ENCODE measurements at places on chromosomes 3 and 15.

DNA sequence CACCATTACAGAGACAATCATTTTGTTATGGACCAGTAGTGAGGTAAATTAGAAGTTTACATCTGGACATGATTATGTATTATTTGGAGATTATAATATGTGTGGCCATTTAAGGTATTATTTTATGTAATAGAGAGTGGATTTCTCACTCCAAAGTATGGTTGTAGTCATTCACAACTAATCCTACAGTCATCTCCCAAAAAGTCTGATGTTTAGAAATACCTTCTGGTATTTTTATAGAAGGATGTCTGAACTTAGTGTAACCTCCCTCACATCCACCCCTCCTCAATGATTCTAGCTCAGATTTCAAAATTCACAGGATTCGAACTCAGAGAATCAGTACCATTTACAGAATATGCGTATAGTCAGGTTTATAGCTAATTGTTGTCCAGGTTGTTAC is 346.6 kb upstream of the MEIS2 start:
- DNase-seq = no peak

GRCh38 chr3:124529826-124530571 is 200.3 kb upstream of the UMPS start:
- DNase-seq = no peak

GRCh38 chr3:14369675-14370669 is 32.4 kb upstream of the SLC6A6 start:
- DNase-seq = no peak

DNA sequence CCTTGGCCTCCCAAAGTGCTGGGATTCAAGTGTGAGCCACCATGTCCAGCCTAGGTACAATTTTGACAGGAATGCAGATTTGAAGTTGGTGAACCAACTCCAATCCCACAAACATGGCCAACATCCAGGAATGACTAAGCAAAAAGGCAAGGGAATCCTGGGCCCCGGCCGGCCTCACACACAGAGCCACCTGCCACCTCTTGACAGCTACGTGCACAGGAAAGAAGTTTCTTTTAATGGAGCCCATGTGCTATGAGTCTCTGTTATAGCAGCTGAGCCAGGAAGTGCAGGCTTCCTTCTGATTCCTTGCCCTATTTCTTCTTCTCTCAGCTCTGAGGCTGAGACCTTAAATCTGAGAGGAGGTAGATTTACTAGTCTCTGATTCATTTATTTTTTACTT is 8.8 kb downstream of the TMEM40 start:
- no peak for DNase-seq

DNA sequence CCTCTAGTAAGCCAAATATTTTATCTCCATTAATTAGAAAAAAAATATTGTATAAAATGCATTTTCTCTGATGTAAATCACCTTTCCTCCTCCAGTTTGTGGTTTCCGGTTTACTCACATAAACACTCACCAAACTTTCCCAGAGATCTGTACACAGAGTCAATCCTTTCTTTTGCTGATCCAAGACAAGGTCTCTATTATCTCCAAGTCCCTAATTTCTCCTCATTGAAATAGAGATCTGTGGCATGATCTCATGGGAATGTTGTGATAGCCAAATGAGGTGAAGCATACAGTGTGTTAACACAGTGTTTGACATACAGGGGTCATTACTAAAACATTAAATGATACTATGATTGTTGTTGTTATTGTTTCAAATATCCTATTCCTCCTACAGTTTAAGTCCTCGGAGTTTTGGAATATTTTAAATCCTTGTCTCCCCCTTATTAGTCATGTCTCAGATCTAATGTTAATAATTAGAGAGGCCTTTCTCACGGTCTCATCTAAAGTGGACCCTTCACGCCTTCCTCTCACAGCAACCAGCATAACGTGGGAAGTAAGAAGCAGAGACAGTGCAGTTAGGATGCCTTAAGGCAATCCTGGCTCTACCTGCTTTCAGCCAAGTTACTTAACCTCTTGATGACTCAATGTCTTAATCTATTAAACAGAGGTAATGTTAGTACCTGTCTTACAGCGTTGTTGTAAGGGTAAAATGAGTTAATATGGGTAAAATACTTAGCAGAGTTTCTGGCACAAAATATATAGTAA is 333.3 kb downstream of the GRM7 start:
- no peak for DNase-seq

- DNase-seq = no peak
These were observed 125.1 kb upstream of the ZBTB20 start for GRCh38 chr3:115272036-115272824.
